Activated T-helper 1 cell treated with anti-CD3 and anti-CD28 coated beads, Interleukin-2, amount 50 U/mL, for 16 hours (primary cell): ENCODE measurements at places on chromosomes 7 and 10.

DNA sequence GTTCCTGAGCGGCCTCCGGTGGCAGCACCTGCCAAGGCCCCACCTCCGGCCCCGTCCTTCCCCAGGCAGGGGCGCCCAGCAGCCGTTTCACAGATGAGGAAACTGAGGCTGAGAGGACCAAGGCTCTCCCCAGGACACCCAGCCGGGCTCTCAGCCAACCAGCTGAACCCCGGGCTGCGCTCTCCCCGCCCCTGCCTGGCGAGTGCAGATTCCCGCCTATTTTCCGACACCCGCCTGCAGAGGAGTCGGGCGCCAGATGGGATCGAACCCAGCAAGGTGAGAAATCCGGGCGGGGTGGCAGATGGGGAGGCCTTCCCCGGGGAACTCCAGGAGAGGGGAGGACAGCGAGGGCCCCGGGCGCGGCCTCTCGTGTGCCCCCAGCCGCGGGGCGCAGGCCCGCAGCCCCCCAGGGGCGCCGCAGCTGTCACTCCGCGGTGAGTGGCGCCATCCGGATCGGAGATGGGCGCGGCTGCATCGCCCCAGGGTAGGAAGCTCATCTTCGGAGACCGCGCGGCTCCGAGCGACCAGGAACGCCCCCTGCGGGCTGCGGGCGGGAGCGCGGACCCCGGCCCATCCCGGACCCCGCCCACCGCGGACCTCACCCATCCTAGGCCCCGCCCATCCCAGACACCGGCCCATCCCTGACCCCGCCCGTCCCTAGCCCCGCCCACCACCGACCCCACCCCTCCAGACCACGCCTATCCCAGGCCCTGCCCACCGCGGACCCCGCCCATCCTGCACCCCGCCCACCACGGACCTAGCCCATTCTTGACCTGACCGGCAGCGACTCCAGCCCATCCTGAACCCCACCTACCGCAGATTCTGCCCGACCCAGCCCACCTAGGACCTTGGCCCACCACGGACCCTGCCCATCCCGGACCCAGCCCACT is 90.3 kb downstream of the MICALL2 start:
- no peak for DNase-seq

GRCh38 chr7:64359543-64359942 is 45.8 kb downstream of the ZNF736 start:
- no peak for DNase-seq

GRCh38 chr10:557792-558328 is 131.6 kb downstream of the DIP2C start:
- DNase-seq, result peak; percentile 7

DNA sequence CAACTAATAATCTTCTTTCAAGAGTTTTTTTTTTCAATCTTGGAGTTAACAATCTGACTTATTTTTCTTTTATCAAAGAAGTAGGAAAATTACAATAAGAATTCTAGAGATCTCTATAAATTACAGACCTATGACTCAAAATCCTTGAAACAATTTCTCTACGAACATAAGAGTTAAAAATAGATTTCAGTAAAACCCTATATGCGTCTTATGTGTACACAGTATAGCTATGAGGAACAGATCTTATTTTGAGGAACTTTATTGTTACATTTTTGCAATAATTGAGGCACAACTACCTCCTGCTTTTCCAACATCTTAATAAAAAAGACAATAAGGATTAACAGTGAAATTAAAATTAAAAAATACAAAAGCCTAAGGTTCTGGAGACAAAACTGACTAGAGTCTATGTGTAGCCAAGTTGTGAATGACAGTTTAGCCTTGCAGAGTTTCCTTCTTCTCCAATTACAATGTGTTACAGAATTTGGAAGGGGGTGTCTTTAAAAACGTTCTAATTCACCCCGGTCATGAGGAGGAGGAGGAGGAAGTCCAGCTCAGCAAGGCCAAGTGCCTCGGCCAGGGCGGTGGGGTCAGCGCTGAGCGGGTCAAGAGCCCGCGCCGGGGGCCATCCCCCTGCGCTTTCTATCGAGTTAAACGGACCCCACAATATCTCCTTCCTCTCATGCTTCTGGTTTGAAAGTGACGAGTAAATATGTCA is 40.5 kb downstream of the AMZ1 start:
- DNase-seq, result no peak

DNA sequence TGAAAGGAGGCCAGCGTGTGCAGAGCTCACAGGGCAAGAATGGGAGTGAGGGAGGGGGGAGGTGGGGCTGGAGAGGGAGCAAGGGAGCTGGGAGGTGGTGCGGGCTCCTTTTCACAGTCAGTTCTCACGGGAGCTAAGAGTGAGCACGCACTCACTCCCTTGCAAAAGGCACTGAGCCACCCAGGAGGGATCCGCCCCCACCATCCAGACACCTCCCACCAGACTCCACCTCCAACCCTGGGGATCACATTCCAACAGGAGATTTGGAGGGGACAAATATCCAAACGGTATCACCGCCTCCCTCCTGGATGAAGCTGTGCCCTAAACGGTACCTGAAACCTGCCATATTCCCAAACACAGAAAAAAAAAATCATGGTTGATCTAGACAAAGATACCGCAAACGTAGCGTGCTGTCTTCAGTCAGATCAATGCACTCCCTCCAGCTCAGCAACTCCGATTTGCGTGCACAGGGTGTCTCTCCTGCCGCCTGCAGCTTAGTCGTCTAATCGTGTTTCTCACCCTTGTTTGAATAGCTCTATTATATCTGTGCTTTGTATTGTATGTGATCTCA is 20.3 kb upstream of the PRKAG2 start:
- DNase-seq, result no peak

GRCh38 chr7:134662871-134663205 is 16.2 kb downstream of the BPGM start:
- DNase-seq, result no peak

- no peak for DNase-seq
These were observed 75.0 kb upstream of the AFAP1L2 start for GRCh38 chr10:114479307-114479706.

- DNase-seq, result no peak
These were observed 75.1 kb upstream of the SMNDC1 start for GRCh38 chr10:110379831-110380230.

DNA sequence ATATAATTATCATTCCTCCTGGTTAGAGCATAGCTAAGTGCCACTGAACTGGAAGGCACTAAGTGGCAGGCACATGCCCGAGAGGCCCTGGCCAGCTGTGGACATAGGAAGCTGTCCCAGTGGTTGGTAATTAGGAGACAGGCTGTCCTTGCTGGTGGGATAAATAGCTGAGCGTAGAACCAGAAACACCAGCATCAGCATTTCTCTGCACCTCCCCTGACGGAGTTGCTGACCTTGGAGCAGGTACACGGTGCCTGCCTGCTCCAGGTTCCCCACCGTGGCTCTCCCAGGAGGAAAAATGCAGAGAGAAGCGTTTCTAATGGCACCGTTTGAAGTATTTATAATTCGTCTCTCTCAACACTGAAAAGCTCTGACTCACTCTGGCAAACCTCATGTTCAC is 5.6 kb upstream of the ABLIM1 start:
- no peak for DNase-seq

DNA sequence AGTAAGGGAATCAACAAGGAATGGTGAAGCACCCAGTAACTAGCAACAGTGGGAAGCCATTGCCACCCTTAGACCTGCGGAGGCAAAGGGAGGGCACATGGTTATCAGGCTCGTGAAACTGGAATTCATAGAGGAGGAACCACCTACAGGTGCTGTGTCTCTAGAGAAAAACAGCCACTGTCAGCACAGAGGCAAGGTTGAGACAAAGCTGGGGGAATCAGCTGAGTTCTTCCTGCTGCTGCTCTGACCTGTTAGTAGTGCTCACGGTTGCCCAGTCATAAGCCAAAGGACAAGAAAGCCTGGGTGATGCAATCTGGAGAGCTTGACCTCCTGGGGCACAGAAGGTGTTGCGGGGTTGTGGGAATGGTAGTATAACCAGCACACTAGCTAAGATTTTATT is 110.1 kb downstream of the TPST1 start:
- DNase-seq, result no peak

- DNase-seq, result no peak
These were observed 38.7 kb upstream of the BICC1 start for GRCh38 chr10:58473976-58474375.

GRCh38 chr7:26278770-26279169 is 12.9 kb upstream of the SNX10 start:
- DNase-seq, result no peak

DNA sequence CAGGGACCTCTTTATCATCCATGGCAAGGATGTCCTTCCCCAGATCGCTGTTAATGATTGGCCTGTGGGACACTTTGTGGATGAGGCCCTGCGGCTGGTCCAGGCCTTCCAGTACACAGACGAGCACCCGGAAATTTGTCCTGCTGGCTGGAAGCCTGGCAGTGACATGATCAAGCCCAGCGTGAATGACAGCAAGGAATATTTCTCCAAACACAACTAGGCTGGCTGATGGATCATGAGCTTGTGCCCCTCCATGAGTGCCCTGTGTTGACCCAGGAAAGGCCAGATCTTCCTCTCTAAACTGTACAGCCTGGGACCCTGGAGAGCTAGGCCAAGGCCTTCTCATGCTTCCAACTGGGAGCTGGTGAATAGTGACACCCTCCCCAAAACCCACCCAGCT is 124.1 kb downstream of the CUL2 start:
- DNase-seq, result no peak

- no peak for DNase-seq
These were observed 207.9 kb downstream of the CTNNA3 start for GRCh38 chr10:67487906-67488619.

DNA sequence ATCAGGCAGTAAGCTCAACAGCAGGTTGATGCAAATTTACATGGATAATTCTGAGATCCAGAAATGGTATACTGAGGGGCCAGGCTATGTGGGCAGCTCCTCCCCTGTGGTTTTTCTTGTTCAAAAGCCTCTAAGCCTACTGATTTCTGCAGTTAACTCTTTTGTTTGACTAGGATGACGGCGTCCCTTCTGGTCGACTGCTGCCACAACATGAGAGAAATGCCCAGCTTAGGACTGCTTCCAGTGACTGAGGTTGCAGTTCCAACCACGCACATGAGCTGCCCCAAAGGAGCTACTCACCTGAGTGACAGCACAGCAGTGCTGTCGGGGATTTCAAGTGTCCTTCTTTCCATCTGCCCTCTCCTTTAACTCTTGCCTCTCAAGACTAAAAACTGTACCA is 973.0 kb upstream of the GHITM start:
- no peak for DNase-seq

GRCh38 chr7:36796850-36797536 is 72.7 kb upstream of the AOAH start:
- DNase-seq, result no peak

DNA sequence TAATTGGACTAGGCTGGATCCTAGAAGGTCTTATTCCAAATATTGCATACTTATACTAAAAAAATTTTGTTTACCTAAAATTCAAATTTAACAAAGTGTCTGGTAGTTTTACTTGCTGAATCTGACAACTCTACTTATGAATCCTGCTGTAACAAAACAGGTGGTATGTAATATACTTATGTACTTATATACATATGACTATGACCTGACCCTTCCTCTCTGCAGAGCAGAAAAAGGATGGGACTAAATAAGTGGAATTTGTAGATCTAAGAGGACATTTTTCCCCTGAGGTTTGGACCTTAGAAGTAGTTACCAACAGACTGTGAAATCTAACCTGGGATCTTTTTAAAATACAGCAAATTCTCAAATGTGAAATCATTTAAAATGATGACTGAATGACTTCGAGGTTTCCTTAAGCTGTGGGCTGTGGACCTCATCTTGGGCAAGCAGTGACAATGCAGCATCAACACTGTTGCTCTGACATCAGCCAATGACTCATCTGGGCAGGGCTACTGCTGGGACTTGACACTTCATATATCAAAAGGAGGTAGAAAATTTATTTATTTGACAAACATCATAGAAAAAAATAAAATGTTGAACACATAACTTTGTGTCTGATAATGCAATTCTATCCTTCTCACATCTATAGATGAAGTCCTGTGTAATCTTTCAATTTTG is 73.6 kb downstream of the RELN start:
- no peak for DNase-seq

DNA sequence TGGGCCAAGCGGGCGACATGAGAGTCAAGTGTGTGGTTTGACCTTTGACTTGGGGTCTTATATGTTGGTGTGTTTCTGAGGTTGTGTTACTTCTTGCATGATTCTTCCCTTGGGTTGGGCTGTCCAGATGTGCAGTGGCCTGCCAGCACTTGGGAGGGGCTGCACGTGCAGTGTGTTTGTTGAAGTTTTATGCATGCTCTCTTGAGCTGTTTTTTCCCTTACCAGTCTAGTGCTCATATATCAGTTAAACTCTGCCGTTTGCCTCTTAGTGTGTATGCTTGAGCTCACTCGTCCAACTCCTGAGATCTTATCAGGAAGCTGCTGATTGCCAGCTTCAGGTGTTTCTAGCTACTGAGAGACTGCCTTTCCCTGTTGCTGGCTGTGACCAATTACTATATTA is 23.1 kb downstream of the SP4 start:
- no peak for DNase-seq

- DNase-seq, result no peak
These were observed 50.4 kb downstream of the RBM33 start for GRCh38 chr7:155694851-155695250.

DNA sequence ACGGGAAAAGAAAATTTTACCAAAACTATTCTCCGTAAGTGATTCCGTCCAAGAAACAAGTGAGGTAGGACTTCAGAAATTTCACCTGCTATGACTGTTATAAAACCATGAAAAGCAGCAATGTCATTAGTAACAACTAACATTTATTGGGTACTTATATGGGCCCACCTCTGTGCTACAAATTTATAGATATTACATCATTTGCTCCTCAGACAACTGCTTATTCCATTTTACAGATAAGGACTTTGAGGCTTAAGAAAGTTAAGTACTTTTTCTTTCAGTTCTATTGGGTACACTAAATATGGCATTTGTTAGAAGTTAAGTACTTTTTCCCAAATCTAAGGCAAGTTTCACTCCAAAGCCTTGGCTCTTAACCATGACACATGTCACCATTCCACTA is 36.3 kb downstream of the HACD1 start:
- DNase-seq, result no peak

- DNase-seq, result no peak
These were observed 617.9 kb upstream of the POT1 start for GRCh38 chr7:125547505-125547904.

- no peak for DNase-seq
These were observed 90.1 kb downstream of the RGS10 start for GRCh38 chr10:119452396-119452795.

DNA sequence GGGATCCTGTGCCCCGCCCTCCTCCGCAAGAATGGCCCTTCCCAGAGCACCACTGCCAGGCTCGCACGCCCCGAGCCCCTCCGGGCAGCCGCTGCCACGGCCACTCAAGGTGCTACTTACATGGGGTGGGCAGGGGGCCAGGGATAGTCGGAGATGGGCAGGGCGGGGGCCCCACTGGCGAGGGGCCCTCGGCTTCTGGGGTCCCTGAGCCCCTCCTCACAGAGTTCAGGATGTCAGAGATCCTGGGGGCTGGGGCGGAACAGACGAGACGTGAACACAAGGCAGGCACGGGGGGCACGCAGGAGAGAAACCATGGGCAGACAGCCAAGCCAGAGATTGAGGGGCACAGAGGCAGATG is 25.6 kb downstream of the YKT6 start:
- no peak for DNase-seq

- DNase-seq, result no peak
These were observed 231.4 kb downstream of the BUB3 start for GRCh38 chr10:123385508-123386080.

GRCh38 chr10:119526149-119526548 is 16.4 kb downstream of the RGS10 start:
- no peak for DNase-seq

GRCh38 chr10:73219384-73219783 is 27.7 kb downstream of the DNAJC9 start:
- no peak for DNase-seq

GRCh38 chr10:13106387-13107045 is 6.6 kb downstream of the OPTN start:
- no peak for DNase-seq

GRCh38 chr10:32713560-32713959 is 244.5 kb downstream of the ITGB1 start:
- DNase-seq, result no peak
